Muscle of leg (tissue), 16 donors: ENCODE measurements at places on chromosomes 13 and 19.

GRCh38 chr13:80030491-80030890, 310.4 kb downstream of the SPRY2 start:
- DNase-seq: no peak

DNA sequence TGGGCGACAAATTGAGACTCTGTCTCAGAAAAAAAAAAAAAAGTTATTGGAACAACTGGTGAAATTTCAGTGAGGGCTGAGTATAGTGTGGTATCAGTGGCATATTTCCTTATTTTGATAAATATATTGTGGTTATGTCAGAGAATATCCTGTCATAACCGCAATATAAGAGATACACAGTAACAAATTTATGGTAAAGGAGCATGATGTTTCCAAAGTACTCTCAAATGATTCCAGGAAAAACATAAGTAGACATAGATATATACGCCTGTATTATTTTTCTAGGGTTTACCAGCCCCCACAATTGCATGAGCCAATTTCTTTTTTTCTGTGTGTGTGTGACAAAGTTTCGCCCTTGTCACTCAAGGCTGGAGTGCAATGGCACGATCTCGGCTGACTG, 5.7 kb upstream of the C5AR1 start:
- DNase-seq: no peak

- DNase-seq: no peak
Observed at GRCh38 chr13:114020750-114021463, 47.0 kb upstream of the C13orf46 start.

DNA sequence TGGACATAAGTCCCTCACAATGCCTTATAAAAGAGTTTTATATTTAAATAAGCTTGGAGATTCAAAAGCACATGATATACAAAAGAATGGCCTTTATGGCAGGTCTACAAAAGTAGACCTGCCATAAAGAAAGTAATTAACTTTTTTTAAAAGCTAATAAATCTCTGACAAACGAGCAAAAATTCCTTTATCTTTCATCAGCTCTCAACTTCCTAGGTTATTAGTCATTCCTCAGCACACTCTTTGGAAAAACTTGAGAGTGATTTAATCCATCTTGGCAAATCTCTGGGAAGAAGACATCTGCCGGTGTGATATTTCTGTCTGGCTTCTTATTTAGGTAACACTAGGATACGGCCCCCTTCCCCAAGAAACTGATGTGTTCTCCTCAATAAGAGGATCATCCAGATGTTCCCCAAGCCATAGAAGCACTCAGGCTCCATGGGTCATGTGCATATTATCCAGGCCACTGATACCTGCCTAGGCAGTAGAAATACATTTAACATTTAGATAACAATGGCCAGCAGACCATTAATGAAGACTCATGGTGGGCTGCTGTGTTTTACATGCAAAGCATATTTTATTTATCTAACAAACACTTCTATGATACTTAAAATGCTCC, 372.7 kb downstream of the LIG4 start:
- no peak for DNase-seq

DNA sequence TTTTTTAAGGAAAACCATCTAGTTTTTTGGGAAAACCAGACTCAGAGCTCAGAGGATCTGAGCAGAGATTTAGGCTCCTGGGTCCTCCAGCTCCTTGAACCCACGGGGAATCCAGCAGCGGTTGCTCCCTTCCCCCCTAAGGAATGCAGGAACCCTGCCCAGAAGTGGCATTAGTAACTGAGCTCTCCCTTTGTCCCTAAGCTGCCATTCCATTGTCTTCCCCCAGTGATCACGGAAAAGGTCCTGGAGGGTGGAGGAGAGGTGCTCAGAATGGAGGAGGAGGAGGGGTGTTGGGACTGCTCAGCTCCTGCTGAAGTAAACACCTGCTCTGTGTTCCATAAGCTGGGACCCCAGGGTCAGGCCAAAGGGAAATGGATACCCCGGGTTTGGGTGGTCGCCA, 16.8 kb upstream of the OR1M1 start:
- DNase-seq: no peak

GRCh38 chr13:100584896-100585295, 3.7 kb downstream of the GGACT start:
- no peak for DNase-seq

DNA sequence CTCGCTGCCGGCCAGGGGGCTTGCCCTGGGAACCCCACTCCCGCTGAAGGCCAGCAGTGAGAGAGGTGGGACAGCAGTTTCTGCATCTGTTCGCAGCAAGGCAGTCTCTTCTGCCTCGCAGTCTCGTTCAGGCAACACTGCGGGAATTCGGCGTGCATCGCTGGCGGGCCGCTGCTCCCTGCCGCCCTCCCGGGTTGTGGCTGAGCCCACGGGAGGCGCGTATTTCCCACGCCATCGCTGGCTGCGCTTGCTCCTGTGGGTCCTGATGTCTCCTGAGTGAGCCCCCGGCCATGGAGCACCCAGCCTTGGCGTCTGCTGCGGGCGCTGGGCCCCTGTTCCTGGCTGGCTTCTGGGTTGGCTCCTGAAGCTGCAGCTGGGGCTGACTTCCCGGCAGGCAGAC, 227.9 kb downstream of the TEX29 start:
- DNase-seq: no peak

- DNase-seq: peak; percentile 90
Observed at GRCh38 chr13:50123862-50124535, 108.8 kb downstream of the KCNRG start.

- no peak for DNase-seq
Observed at GRCh38 chr19:8702350-8702749, 3.8 kb upstream of the ACTL9 start.

DNA sequence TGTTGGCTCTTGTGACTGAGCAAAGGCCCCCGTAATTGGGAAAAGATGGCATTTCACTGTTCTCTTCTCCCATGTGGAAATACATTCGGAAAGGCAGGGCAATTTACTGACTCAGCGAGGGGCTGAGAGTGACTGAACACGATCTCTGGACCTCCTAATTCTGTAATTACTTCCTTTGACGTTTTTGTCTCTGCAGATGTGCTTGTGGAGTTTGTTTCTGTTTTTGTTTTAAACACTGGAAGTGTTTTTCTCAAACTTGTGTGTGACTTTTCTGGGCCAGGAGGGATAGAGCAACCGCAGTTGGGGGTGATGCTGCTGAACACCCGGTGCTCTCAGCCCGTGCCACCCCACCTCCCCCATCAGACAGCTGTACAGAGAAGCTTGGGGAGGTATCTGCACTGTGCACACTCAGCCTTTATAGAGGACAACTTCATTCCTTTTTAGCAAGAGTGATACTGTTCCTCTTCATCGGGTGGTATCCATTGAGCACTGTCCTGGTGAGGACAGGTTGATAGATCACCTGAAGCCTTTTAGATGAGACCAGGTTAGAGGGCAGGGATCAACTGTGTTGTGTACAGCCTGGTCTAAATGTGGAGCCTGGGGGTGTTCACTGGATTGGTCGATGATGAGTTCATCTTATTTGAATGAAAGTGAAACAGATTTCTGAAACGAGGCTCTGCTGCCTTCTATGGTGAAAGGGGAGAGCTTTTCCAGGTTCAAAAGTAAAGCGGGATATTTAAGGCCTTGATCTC, 117.4 kb downstream of the ESD start:
- peak; percentile 89 for DNase-seq

DNA sequence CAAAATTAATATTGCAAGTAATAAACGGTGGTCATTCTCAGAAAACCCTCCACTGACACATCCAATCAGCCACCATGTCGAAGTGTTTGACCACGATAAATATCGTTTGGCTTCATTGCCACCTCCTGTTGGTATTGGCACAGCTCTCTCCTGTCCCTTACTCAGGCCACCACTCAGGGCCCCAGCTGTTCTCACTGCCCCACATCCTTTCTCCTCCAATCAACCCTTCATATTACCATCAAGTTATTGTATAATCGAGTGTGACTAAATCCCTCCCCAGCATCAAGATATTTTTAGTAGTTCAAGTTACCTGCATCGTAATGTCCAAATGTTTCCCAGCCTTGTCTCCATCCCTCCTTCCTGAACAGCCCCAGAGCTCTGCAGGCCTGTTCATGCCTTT, 50.4 kb downstream of the SACS start:
- no peak for DNase-seq

DNA sequence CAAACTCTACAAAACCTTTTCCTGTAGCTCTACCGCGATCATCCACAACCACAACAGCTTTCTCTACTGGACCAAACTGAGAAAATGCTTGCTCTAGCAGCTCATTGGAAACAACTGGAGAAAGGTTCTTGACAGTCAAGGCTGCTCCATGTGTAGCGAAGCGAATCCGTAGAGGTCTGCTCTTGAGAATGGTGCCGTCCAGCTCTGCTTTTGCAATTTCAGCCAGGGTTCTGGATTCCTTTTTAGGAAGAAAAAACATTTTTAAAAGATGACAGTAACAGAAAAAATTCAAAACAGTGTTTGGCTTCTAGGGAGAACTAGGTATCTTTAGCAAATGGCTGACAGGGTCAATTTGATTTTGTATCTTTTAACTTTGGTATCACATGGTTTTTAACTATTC, 10.4 kb downstream of the PSPC1 start:
- DNase-seq: no peak

- no peak for DNase-seq
Observed at GRCh38 chr13:95452375-95452774, 100.1 kb upstream of the CLDN10 start.

GRCh38 chr19:55642153-55643002, 1.1 kb upstream of the ZNF581 start:
- DNase-seq: no peak

DNA sequence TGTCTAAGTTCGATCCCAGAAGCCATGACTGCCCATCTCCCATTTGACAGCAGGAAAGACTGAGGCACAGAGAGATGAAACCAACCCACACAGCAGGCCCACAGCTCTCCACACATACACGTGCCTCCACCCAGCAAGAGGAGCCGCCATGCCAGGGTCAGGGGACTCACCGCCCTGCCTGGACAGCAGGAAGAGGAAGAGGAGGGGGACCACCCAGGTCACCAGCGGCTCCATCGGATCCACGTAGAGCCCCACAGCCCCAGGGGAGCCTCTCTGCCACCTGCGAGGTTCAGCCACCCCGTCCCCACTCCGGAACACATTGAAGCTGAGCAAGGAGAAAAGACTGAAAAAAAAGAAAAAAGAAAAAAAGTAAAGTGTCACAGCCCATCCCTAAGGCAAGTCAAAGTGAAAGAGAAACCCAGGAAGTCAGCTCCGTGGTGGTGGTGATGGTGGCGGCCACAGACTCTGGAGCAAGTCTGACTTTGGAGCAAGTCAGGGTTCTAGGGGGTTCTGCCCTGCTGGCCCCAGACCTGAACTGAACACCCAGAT, at the start of gene IL12RB1:
Gene IL12RB1 (minus strand): TSS at position 345 of the 549 bp plus-strand sequence. CDS start 111 bp downstream, at position 234.
- no peak for DNase-seq

- DNase-seq: peak; percentile 91
Observed at GRCh38 chr13:97295283-97296182, 73.4 kb downstream of the MBNL2 start.

DNA sequence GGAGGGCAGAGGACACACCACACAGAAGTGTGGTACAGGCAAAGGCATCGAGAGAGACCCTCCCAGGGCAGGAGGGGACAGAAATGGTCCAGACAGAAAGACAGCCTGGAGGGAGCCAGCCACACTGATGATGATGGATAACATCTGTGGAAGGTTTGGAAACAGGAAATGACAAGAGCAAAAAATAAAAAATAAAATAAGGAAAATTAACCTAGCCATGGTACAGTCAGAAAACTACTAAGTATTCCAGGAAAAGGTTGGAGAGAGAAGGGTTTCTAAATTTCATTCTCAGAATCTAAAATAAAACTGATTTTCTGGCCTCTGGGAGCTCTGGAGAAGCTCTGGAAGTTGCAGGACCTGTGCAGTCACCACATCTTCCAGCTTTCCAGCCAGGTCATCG, 115.2 kb upstream of the VSTM2B start:
- peak; percentile 88 for DNase-seq

DNA sequence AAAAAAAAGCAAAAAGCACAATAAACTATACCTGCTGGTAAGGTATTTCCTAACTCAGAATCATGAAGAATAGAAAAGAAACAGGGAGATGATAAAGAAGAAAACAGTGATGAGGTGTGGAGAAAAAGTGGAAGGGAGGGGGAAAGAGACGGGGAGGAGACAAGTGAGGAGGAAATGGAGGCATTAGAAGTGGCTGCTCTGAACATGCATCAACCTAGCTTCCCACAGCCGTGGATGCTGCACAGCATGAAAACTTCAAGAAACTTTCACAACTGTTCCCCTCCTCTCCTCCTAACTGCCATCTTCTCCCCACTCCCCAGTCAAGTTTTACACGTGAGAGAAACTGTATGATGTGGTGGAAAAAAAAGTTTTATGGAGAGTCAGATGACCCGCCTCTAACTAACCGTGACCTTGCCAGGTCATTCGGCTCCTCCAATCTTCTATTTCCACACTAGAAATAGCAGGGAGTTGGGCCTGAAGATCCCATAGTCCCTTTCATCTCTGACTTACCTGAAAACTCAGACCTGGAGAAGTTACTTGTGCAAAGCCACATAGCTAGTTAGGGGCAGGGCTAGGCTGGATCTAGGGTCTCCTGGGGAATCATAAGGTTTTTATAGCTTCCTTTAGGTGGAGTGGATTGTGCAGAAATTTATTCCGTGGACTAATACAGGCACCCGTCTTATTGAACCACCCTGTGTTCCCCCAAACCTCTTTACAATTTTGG, 461.9 kb downstream of the KLF5 start:
- DNase-seq: no peak

DNA sequence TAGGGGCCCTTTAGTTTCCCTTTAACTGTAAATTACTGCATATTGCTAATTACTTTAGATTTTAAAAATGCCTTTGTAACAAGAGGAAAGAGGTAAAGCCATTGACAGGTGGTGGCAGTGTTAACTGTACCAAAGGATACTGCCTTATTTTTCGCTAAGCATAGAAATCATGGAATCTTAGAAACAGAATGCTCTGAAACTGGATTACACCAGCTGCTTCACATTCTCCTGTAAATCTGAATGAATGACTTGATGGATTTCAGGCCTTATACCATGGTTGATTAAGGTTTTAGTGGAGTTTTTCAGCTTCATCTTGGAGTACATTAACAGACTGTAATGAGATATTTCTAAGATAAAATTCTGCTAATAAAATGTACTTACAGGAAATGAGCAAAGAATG, 25.2 kb downstream of the MICU2 start:
- no peak for DNase-seq

GRCh38 chr13:113804703-113805430, 45.8 kb downstream of the TMEM255B start:
- no peak for DNase-seq

- no peak for DNase-seq
Observed at GRCh38 chr19:58010507-58010906, 7.9 kb upstream of the ZNF606 start.

GRCh38 chr13:51175021-51175420, 47.2 kb upstream of the FAM124A start:
- no peak for DNase-seq

GRCh38 chr19:13665125-13665905, 99.0 kb upstream of the MRI1 start:
- no peak for DNase-seq

- DNase-seq: no peak
Observed at GRCh38 chr13:19817510-19818158, 34.9 kb upstream of the PSPC1 start.

GRCh38 chr13:48232420-48233045, 473 bp upstream of the ITM2B start:
- peak; percentile 50 for DNase-seq

- DNase-seq: peak; percentile 36
Observed at GRCh38 chr19:5172859-5173630, 167.6 kb downstream of the PTPRS start.

GRCh38 chr13:100714478-100714877, 39.9 kb upstream of the TMTC4 start:
- DNase-seq: no peak
